ENCODE measurements at places on chromosomes 1 and 21.
A peak's percentile ranks its signal among the peaks of the same experiment; 100 is the strongest.

- DNase-seq: no peak
These were observed 446.9 kb downstream of the NEGR1 start for GRCh38 chr1:71835442-71835813.

DNA sequence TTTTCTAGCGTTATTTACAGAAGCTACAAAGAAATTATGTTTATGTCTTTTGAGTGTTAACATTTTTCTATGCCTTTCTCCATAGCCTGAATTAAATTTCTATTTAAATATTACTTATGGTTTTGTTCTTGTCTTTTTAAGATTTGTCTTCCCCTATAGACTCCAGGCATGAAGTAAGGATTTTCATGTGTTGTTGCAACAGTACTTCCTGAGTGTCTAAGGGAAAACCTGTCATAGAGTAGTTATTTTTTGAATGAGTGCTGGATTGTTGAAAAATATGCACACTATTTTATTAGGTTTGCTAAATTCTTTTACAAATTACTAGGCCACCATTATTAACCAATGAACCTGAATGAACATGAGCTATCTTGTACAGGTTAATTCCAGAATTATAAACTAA lies 27.1 kb downstream of the SAMSN1 start:
- DNase-seq: no peak

DNA sequence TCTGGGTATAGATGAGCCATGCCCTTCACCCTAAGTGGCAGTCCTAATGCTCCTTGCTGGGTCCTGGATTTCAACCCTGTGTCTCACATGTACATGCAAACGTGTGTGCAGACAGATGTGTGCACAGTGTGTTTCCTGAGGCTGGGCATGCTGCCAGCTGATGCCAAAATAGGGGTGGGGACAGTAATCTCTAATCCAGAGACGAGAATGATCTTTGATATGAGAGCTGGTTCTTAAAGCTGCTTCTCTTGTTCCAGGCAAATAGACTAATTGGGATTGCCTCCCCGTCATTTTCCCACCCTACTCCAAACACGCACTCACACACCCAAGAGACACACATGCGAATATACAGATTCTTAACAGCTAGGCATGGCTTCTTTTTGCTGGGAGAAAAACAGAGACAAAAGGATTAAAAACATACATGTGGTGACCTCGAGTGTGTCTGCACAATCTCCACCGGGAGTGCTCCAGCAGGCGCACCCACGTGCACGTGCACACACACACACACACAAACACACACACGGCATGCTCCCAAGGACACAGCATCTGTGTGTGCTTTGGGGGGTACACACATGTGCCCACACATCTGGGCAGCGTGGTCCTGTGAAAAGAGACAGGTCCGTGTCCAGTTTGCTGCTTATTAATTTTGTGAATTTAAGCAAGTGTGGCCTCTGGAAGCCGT lies 102.1 kb upstream of the ZBTB40 start:
- peak; percentile 70 for DNase-seq

DNA sequence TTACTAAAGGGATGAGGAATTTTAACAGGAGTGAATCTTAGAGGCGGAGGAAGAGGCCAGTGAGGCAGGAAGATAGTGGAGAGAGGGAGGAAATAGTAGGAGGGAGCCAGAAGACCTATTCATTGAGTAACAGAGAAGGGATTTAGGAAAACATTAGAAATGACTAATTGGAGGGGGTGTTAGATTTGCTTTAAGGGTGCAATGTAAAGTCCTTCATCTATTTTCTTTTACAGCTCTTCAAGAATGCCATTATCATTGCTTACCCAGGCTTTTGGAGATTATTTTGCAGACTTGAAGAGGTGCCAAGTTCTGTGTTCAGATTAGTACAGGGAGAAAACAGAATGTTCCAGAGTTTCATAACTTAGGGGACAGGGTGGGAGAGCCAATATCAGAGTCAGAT lies 33.8 kb downstream of the OR10J1 start:
- no peak for DNase-seq

GRCh38 chr1:7458946-7459345 lies 312.1 kb upstream of the VAMP3 start:
- no peak for DNase-seq

GRCh38 chr1:7898962-7899361 lies 41.7 kb downstream of the TNFRSF9 start:
- DNase-seq: no peak

GRCh38 chr1:113185463-113186104 lies 112.6 kb downstream of the LRIG2 start:
- no peak for DNase-seq

DNA sequence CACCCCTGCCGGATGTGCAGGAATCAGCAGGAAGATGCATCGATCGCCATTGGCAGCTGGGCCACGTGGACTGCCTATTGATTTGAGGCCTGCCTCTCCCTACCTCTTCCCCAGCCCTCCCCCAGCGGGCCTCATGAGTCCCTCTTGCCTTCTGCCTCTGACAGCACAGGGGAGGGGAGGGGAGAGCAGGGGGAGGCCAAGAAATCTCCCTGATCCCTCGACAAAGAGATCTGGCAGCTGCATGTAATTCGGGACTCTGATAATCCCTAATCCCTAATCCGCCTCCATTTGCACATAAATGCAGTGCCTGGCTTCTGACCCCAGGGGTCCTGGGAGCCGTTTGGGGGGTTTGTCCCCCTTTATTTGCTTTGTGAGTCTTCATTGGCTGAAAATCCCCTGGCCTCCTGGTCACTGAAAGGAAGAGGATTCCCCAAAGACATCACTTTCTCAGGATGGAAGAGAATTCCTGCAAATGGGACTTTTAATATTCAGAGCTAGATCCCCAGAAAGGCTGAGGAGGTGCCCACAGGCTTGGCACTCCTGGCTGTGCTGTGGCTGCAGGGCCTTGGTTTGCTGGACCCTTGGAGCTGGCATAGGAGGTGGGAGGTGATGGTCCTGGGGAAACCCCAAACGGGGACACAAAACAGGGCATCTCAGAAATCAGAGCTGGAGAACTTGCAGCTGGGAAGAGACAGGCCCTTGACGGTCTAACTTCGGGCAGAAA lies 239.4 kb upstream of the POU3F1 start:
- DNase-seq: no peak

- peak; percentile 85 for DNase-seq
These were observed 9.2 kb upstream of the SFPQ start for GRCh38 chr1:35202048-35202719.

GRCh38 chr1:200862713-200863415 lies 9.9 kb upstream of the GPR25 start:
- no peak for DNase-seq

GRCh38 chr1:175250027-175250426 lies 57.5 kb upstream of the KIAA0040 start:
- DNase-seq: no peak

DNA sequence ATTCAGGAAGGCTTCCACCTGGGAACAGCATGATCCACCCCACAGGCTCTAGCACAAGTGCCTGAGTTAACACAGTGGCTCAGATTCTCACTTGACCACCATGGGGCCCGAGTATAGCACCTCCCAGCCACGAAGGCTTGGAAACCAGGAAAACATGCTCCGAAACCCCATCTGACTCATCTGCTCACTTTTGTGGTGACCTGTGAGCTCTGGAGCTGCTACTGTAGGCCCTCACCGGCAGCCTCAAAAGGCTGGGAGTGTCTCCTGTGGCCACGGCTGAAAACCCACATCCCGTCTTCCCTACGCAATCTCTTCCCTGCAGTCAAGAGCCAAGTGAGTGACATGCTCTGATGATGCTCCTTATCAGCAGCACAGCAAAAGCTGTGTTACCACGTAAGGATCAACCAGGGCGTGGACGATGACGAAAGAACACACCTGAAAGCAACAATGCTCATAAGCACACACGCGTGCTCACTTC lies 81.4 kb downstream of the TGFBR3 start:
- DNase-seq: no peak

DNA sequence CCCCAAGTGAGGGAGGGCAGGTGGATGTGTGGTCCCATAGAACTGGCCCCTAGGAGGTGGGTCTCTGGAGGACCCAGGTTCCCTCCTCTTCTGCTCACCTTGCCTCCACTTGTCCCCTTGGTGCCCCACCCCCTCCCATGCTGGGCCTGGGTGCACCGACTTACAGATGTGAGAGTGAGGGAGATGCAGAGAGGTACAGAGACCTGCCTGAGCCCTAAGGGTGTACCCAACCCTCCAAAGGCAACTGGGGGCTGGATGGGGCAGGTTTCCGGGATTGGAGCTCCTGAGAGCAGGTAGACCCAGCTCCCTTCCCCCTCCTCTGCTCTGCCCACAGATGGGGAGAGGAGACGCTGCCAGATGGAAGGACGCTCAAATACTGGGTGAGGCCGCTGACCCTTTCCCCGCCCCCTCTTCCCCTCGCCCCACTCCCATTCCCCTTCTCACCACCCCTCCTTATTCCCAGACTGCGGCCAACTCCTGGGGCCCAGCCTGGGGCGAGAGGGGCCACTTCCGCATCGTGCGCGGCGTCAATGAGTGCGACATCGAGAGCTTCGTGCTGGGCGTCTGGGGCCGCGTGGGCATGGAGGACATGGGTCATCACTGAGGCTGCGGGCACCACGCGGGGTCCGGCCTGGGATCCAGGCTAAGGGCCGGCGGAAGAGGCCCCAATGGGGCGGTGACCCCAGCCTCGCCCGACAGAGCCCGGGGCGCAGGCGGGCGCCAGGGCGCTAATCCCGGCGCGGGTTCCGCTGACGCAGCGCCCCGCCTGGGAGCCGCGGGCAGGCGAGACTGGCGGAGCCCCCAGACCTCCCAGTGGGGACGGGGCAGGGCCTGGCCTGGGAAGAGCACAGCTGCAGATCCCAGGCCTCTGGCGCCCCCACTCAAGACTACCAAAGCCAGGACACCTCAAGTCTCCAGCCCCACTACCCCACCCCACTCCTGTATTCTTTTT lies 10.3 kb downstream of the TINAGL1 start:
- DNase-seq: no peak

GRCh38 chr1:212007178-212007577 lies 28.2 kb downstream of the INTS7 start:
- DNase-seq: no peak
